Fibroblast of skin of right quadriceps (primary cell): ENCODE measurements at places on chromosomes 2 and 18.

DNA sequence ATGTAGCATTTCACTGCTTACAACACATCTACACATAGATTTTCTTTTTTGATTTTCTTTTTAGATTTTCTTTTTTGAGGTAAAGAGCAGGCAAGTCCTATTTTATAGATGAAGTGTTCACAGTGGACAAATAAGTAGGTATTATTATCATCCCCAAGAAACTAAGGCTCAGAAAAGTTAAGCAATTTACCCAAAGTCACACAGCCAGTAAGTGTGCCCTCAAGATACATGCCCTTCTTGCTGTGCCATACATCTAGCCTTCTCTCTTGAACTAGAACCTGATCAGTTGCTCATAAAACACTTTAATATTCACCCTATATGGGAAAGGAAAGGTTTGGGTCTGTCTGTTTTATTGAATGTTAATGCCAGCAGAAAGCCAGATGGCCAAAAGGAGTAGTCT is 50.3 kb downstream of the DAPL1 start:
- DNase-seq: no peak

GRCh38 chr2:100939445-100939844 is 62.6 kb upstream of the RPL31 start:
- DNase-seq: no peak

DNA sequence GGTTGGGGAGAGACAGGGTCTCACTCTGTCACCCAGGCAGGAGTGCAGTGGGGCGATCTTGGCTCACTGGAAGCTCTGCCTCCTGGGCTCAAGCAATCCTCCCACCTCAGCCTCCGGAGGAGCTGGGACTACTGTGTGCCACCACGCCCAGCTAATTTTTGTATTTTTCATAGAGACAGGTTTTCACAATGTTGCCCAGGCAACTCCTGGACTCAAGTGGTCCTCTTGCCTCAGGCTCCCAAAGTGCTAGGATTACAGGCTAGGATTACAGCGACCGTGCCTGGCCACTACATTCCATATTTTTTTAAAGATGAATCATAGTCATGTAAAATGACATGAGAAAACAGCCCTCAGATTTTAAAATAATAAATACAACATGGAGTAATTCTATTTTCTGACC is 32.3 kb downstream of the CWC22 start:
- no peak for DNase-seq

GRCh38 chr2:17375262-17375661 is 143.0 kb downstream of the RAD51AP2 start:
- no peak for DNase-seq
